ENCODE measurements at places on chromosomes 4 and X. TPM values are rescaled to one million over a fixed set of nuclear protein-coding genes. Genes with fewer than 3 reads are reported as not detected.
A peak's percentile ranks its signal among the peaks of the same experiment; 100 is the strongest.

- no peak overlapping the region for H3K4me3 ChIP-seq
- no peak overlapping the region for H3K27ac ChIP-seq
- peaks cover 9% of the 10 kb centered on the region for H3K4me1 ChIP-seq
- no peak for DNase-seq
- H3K27me3 ChIP-seq: no peaks in the 10 kb centered on the region
Measured at GRCh38 chr4:174592256-174592984, 70.1 kb upstream of the HPGD start.

GRCh38 chr4:29372971-29373370, 1347.2 kb upstream of the PCDH7 start:
- H3K27ac ChIP-seq: no peak overlapping the region
- no peak for DNase-seq
- H3K36me3 ChIP-seq: no peaks in the 10 kb centered on the region
- H3K4me3 ChIP-seq: no peak overlapping the region

- no peaks in the 10 kb centered on the region for H3K36me3 ChIP-seq
- peak; percentile 29 for DNase-seq
- H3K27ac ChIP-seq: no peak overlapping the region
- no peaks in the 10 kb centered on the region for H3K27me3 ChIP-seq
- no peak overlapping the region for H3K4me3 ChIP-seq
Measured at GRCh38 chrX:39953879-39954278, 143.9 kb downstream of the BCOR start.

NLGN4X gene
- 0.52 TPM for total RNA-seq

GRCh38 chrX:123600181-123600580, 132.7 kb downstream of the THOC2 start:
- no peaks in the 10 kb centered on the region for H3K27me3 ChIP-seq
- peaks cover 12% of the 10 kb centered on the region for H3K36me3 ChIP-seq
- H3K27ac ChIP-seq: no peak overlapping the region
- DNase-seq: no peak
- no peaks in the 10 kb centered on the region for H3K4me1 ChIP-seq
- no peak overlapping the region for H3K4me3 ChIP-seq

DCHS2 gene
- total RNA-seq: 0.07 TPM

DNA sequence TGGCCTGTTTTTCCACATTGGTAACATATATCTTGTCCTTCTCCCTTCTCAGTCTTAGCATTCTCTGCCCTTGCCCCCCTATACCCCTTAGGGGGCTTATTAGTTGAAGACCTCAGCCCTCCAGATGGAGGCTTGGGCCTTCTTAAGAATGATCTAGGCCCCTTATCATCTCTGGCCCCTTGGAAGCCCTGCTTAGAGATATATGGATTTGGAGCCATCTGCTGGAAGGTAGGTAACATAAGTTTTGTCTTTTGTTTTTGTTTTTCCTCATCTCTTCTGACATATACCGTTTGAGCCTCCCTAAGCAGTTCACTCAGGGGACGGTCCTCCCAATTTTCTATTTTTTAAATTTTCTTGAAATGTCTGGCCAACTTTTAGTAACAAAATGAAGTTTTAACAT, 48.3 kb upstream of the NAP1L2 start:
- no peak overlapping the region for H3K4me3 ChIP-seq
- no peak for DNase-seq
- no peaks in the 10 kb centered on the region for H3K27me3 ChIP-seq
- H3K27ac ChIP-seq: no peak overlapping the region
- no peaks in the 10 kb centered on the region for H3K4me1 ChIP-seq

GRCh38 chr4:132992686-132993085, 156.4 kb upstream of the PCDH10 start:
- no peaks in the 10 kb centered on the region for H3K27me3 ChIP-seq
- H3K4me3 ChIP-seq: no peak overlapping the region
- no peaks in the 10 kb centered on the region for H3K36me3 ChIP-seq

- peak overlapping the region; percentile 46 for H3K4me3 ChIP-seq
- peak overlapping the region; percentile 66 for H3K27ac ChIP-seq
- no peaks in the 10 kb centered on the region for H3K36me3 ChIP-seq
- H3K27me3 ChIP-seq: no peaks in the 10 kb centered on the region
- DNase-seq: peak; percentile 84
Measured at GRCh38 chrX:152958524-152959465, 35.1 kb downstream of the PNMA5 start.

GRCh38 chr4:24260133-24260715, 324.1 kb downstream of the DHX15 start:
- no peaks in the 10 kb centered on the region for H3K27me3 ChIP-seq
- no peak overlapping the region for H3K4me3 ChIP-seq
- H3K36me3 ChIP-seq: no peaks in the 10 kb centered on the region
- H3K4me1 ChIP-seq: peaks cover 40% of the 10 kb centered on the region

NAP1L2 gene
- 0.22 TPM for total RNA-seq

GRCh38 chr4:182325397-182325796, 82.2 kb downstream of the TENM3 start:
- H3K27me3 ChIP-seq: no peaks in the 10 kb centered on the region
- H3K27ac ChIP-seq: no peak overlapping the region
- H3K36me3 ChIP-seq: no peaks in the 10 kb centered on the region
- H3K4me1 ChIP-seq: no peaks in the 10 kb centered on the region
- no peak overlapping the region for H3K4me3 ChIP-seq

DNA sequence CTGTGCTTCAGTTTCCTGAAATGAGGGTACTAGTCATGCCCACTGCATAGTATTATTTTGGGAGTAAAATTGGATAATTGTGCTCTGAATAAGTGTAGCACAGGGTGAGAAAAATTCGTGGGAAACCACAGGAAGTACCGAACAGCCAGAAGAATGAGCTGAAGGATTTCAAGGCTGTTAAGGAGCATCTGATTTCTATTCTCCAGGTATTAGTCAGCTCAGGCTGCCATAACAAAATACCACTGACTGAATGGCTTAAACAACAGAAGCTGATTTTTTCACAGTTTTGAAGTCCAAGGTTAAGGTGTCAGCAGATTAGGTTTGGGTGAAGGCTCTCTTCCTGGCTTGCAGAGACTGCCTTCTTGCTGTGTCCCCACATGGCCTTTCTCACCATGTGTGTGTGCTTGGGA, 41.9 kb downstream of the WWC2 start:
- DNase-seq: no peak
- H3K4me1 ChIP-seq: peaks cover 14% of the 10 kb centered on the region
- no peak overlapping the region for H3K27ac ChIP-seq
- H3K27me3 ChIP-seq: no peaks in the 10 kb centered on the region

DNA sequence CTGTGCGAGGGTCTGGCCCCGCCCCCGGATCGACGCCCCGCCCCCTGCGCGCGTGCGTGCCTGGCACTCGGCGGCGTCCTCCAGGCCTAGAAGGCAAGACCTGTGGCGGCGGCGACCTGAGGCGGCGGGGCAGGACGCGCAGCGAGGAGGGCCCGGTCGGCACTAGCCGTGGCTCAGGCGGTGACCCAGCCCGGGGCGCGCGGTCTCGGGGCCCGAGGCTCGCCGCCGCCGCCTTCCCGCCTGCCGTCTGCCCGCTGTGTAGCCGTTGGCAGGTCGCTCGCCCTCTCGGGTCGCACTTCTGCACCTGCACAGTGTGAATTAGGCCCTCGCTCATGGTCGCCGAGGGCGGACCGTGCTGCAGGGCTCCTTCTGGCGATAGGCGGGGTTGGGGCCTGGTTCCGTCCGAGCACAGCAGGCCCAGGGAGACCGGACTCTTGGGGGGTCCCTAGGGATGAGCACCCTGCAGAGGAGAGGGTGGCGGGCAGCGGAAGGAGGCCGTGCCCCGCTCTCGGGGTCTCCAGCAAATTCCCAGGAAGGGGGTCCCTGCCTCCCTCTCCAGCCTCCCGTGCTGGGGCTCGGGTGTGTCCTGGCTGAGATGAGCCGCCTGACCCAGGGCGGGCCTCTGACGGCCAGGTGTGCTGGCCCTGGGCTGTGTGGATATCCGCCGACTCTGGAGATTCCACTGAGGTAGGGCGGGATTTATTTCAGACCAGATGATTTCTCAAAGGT, 557 bp upstream of the FAM53A start:
- no peaks in the 10 kb centered on the region for H3K27me3 ChIP-seq
- peak overlapping the region; percentile 58 for H3K27ac ChIP-seq
- no peak for DNase-seq
- H3K36me3 ChIP-seq: no peaks in the 10 kb centered on the region

DNA sequence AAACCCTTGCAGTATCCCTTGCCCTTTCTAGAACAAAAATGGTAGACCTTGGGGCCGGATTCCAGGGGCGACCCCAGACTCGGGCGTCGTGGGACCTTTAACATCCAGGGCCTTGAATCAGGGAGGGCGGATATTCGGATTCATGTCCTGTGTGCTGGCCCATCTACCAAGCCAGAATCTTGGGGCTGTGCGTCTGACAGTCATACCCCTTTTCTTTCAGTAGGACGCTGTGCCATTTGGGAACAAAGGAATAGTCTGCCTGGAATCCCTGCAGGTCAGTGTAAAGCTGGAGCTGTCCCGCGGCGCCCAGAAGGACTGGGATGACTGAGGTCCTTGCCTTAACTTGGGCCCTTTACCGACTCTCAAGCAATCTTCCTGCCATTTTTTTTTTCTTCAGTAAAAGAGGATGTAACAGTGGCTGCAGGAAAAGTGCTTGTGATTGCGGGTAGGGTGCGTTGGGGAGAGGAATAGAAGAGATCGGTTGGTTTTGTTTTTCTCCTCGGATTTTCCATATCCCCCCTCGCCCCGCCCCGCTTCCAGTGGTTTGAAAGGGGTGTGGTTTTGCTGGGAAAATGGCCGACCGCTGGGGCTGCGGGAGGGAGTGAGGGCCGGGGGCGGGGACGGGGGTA, 518 bp downstream of the ARMCX1 start:
- no peaks in the 10 kb centered on the region for H3K4me1 ChIP-seq
- peak overlapping the region; percentile 67 for H3K4me3 ChIP-seq
- peak overlapping the region; percentile 77 for H3K27ac ChIP-seq
- peak; percentile 16 for DNase-seq
- H3K27me3 ChIP-seq: no peaks in the 10 kb centered on the region

GRCh38 chr4:189035654-189036053, 896.4 kb downstream of the TRIML1 start:
- H3K4me1 ChIP-seq: no peaks in the 10 kb centered on the region
- DNase-seq: no peak
- H3K36me3 ChIP-seq: no peaks in the 10 kb centered on the region
- H3K27me3 ChIP-seq: no peaks in the 10 kb centered on the region

DNA sequence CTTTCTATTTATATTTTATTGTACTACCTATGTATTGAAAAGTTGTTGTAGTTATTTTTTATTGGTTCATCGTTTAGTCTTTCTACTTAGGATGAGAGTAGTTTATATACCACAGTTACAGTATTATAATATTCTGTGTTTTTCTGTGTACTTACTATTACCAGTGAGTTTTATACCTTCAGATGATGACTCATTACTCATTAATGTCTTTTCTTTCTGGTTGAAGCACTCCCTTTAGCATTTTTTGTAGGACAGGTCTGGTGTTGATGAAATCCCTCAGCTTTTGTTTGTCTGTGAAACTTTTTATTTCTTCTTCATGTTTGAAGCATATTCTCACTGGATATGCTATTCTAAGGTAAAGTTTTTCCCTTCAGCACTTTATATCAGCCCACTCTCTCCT, 7.7 kb downstream of the LUZP4 start:
- H3K4me3 ChIP-seq: no peak overlapping the region
- no peaks in the 10 kb centered on the region for H3K4me1 ChIP-seq
- no peaks in the 10 kb centered on the region for H3K27me3 ChIP-seq
- H3K36me3 ChIP-seq: no peaks in the 10 kb centered on the region
- no peak overlapping the region for H3K27ac ChIP-seq

RAPGEF2 gene
- total RNA-seq: 41.3 TPM

- H3K36me3 ChIP-seq: no peaks in the 10 kb centered on the region
- H3K4me1 ChIP-seq: no peaks in the 10 kb centered on the region
- H3K27ac ChIP-seq: no peak overlapping the region
Measured at GRCh38 chr4:119489305-119489704, 139.3 kb downstream of the PDE5A start.

- no peaks in the 10 kb centered on the region for H3K27me3 ChIP-seq
- peak; percentile 10 for DNase-seq
- peaks cover 16% of the 10 kb centered on the region for H3K4me1 ChIP-seq
- H3K36me3 ChIP-seq: no peaks in the 10 kb centered on the region
- peak overlapping the region; percentile 71 for H3K4me3 ChIP-seq
Measured at GRCh38 chrX:96685210-96686099, 813 bp downstream of the DIAPH2 start.

- no peaks in the 10 kb centered on the region for H3K36me3 ChIP-seq
- DNase-seq: no peak
- H3K4me1 ChIP-seq: peaks cover 13% of the 10 kb centered on the region
Measured at GRCh38 chr4:2930758-2931511, 32.3 kb downstream of the NOP14 start.

DNA sequence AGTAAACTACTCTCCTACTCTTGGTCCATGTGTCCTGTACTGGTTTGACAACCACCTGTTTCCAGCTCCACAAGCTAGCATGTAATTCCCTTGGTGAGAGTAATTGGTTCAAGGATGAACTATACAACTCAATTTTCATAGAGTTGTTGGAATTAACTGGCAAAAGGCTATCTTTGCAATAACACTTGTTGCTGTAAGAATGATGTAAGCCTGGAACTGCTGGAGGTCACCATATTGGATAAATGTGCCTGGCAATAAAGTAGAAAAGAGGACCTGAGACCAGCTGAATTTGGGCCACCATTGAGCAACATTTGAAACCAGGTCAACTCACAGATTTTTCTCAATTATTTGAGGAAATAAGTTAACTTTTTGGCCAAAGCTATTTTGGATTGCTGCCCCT, 175.5 kb downstream of the CAMK2D start:
- peak overlapping the region; percentile 88 for H3K27ac ChIP-seq
- H3K4me1 ChIP-seq: peaks cover 57% of the 10 kb centered on the region
- peak; percentile 39 for DNase-seq
- H3K4me3 ChIP-seq: no peak overlapping the region

DNA sequence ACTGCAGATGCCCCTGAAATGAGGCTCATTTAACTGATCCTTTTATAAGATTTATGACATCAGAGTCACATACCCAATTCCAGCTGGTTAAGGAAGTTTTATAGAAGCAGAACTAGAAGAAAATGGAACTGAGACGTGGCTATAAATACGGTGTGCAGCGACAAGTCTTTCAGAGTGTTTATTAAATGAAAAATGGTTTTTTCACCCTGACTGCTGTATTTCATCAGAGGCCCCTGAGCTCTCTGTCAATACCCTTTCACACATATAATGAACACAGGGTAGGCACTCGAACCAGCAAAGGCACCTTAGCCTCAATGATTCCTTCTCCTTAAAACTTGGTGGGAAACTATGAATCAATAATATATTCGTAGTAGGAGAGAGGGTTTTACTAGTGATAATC, 380.8 kb upstream of the ANXA10 start:
- no peaks in the 10 kb centered on the region for H3K4me1 ChIP-seq
- no peaks in the 10 kb centered on the region for H3K27me3 ChIP-seq
- no peak for DNase-seq
- H3K27ac ChIP-seq: no peak overlapping the region

USP38 gene
- total RNA-seq: 108 TPM

GRCh38 chrX:129958083-129958465, 24.4 kb upstream of the BCORL1 start:
- no peaks in the 10 kb centered on the region for H3K4me1 ChIP-seq
- H3K36me3 ChIP-seq: no peaks in the 10 kb centered on the region
- no peak for DNase-seq
- no peaks in the 10 kb centered on the region for H3K27me3 ChIP-seq
- no peak overlapping the region for H3K27ac ChIP-seq

GAGE2A gene
- total RNA-seq: not detected
